ENCODE measurements at places on chromosomes 7 and 10. TPM values are rescaled to one million over a fixed set of nuclear protein-coding genes. Genes with fewer than 3 reads are reported as not detected.

SFRP4 gene
- 5.9 TPM for total RNA-seq

NKX1-2 gene
- total RNA-seq: not detected

LIPJ gene
- not detected for total RNA-seq

LRMDA gene
- not detected for total RNA-seq

SERPINE1 gene
- 26.6 TPM for total RNA-seq

HOXA10 gene
- total RNA-seq: 14.6 TPM

ADO gene
- total RNA-seq: 34.9 TPM

GARIN1A gene
- 1.5 TPM for total RNA-seq

NUDT13 gene
- 4.6 TPM for total RNA-seq

WASHC2A gene
- total RNA-seq: 42.1 TPM

ACTL6B gene
- total RNA-seq: not detected

PNLIPRP1 gene
- total RNA-seq: not detected
